CD4-positive, alpha-beta T cell (primary cell): ENCODE measurements at places on chromosomes 11 and 22. TPM values are rescaled to one million over a fixed set of nuclear protein-coding genes. Genes with fewer than 3 reads are reported as not detected.

The CSNK2A3 gene
- total RNA-seq = 0.28 TPM

The ABCC8 gene
- total RNA-seq = not detected

GRCh38 chr11:111986589-111986988 is 38.6 kb upstream of the DLAT start:
- no peak for DNase-seq

GRCh38 chr11:5922749-5923426 is 19.2 kb upstream of the OR56A3 start:
- DNase-seq = no peak

GRCh38 chr11:117641008-117641915 is 155.8 kb downstream of the DSCAML1 start:
- no peak for DNase-seq

DNA sequence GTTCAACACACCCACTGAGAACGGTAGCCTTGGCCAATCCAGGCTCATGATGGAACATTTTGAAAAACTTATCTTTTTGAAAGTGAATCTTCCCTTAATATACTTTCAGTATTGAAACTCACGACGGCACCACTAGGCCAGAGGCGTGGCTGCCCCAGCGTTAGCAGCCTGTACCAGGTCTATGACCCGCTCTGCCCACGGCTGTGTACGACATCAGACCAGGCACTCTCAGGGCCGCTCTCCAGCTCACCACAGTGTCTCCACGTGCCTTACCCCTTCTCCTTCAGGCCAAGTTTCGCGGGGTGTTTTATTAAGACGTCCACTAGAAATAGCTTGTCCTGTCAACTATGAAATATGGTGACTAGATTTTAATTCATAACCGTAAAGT is 31.2 kb downstream of the ALG12 start:
- DNase-seq = no peak
